ENCODE measurements at places on chromosomes 3 and 15. TPM values are rescaled to one million over a fixed set of nuclear protein-coding genes. Genes with fewer than 3 reads are reported as not detected.

DNA sequence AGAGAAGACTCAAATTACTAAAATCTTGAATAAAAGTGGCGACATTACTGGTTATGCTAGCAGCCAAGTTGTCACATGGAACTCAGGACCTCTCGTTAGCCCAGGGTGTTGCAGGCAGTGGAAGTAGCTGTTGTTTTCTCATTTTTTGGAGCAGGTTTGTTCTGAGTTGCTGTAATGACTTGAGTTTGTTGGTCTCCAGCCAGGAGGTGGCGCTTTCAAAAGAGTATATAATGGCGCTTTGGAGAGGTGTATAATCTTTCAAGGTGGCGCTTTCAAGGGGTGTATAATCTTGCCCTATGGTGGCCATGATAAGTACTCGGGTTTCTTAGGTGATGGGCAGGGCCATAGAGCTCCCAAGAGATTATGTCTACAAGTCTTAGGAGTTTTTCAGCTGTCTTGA, 632.7 kb downstream of the NTRK3 start:
- H3K36me3 ChIP-seq, result no peaks in the 10 kb centered on the region
- no peaks in the 10 kb centered on the region for H3K4me1 ChIP-seq
- no peaks in the 10 kb centered on the region for H3K27me3 ChIP-seq
- H3K4me3 ChIP-seq, result no peak overlapping the region

DNA sequence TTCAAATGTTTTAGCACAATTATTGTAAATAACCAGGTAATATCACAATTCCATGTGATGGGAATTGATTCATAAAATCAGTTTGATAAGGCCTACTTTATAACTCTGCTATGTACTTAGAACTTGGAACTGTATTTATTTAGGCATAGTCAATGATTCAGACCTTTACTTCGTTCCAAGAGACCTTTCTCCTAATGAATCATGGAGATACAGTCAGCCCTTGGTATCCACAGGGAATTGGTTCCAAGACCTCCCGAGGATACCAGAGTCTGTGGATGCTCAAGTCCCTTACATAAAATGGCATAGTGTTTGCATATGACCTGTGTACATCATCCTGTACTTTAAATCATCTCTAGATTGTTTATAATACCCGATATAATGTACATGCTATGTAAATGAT, 60.8 kb upstream of the UMPS start:
- H3K27me3 ChIP-seq, result peaks cover 12% of the 10 kb centered on the region
- no peaks in the 10 kb centered on the region for H3K36me3 ChIP-seq
- H3K4me3 ChIP-seq, result no peak overlapping the region
- no peaks in the 10 kb centered on the region for H3K4me1 ChIP-seq
- no peak overlapping the region for H3K27ac ChIP-seq

DNA sequence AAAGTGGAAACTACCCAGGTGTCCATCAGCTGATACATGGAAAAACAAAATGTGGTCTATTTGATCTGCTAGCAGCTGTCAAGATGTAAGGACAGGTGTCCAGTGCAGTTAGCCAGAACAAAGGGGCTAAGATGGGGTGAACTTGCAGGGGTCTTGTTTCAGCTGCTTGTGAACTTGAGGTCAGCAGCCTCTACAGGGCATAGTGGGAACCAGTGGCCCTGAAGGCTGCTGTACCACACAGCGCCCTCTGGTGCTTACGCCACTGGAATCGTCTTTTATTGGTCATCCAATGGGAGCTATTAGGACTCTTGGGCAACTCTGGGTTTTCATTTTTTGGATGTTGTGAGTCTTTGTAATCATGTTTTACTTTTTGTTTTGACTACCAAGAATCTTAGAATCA, 62.2 kb upstream of the CTSH start:
- no peak for DNase-seq
- no peaks in the 10 kb centered on the region for H3K36me3 ChIP-seq
- no peak overlapping the region for H3K27ac ChIP-seq
- no peaks in the 10 kb centered on the region for H3K27me3 ChIP-seq
- peaks cover 14% of the 10 kb centered on the region for H3K4me1 ChIP-seq
- H3K4me3 ChIP-seq, result no peak overlapping the region

GRCh38 chr15:74367296-74367854, at the start of gene CYP11A1:
CYP11A1 (minus strand) TSS chr15:74367646; CDS start chr15:74367585, 61 bp downstream.
- H3K4me3 ChIP-seq, result no peak within 1 kb of the TSS
- no peak within 1 kb of the TSS for H3K27ac ChIP-seq
- DNase-seq, result no peak

- no peak for DNase-seq
- no peak overlapping the region for H3K4me3 ChIP-seq
- H3K27ac ChIP-seq, result no peak overlapping the region
- no peaks in the 10 kb centered on the region for H3K36me3 ChIP-seq
Measured at GRCh38 chr3:154111365-154111935, 9.7 kb upstream of the ARHGEF26 start.

DNA sequence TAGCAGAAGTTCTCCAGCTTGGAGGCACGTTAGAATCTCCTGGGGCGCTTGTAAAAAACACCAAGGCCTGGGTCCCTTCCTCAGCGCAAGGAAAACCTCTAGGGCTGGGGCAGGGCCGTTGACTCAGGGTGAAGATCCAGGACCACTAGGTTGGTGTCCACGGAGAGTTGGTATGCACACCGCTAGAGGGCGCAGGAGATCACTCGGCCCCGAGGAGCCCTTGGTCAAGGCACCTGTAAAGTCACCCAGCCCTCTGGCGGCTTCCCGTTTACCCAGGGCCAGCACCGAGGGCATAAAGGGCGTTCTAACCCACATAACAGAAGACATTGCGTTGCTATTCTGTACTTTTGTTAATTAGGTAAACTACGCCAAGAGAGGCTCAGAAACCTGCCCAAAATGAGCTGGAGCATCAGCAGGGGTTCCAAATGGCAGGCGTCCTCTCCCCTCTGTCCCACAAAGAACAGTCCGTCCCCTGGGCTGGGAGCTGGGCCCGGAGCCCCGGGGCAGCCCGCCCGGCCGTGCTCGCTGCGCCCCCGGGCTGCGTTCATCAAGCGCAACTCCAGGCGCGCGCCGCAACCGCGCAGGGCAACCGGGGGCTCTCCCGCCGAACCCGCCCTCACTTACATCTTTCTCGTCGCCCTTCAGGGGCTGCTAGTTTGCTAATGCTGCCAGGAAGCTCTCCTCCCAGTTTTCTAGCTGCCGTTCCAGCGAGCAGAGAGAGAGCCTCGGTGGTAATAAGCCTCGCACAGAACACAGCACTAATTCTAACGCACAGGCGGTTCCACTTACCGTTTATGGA, 332.1 kb downstream of the ARRDC4 start:
- no peak overlapping the region for H3K27ac ChIP-seq
- H3K4me3 ChIP-seq, result no peak overlapping the region
- H3K36me3 ChIP-seq, result no peaks in the 10 kb centered on the region
- H3K27me3 ChIP-seq, result peaks cover 18% of the 10 kb centered on the region
- H3K4me1 ChIP-seq, result no peaks in the 10 kb centered on the region

- no peaks in the 10 kb centered on the region for H3K4me1 ChIP-seq
- no peaks in the 10 kb centered on the region for H3K36me3 ChIP-seq
- DNase-seq, result no peak
- H3K27me3 ChIP-seq, result peaks cover 4% of the 10 kb centered on the region
Measured at GRCh38 chr3:13954741-13955483, 75.0 kb upstream of the WNT7A start.

- H3K4me3 ChIP-seq, result no peak overlapping the region
- no peak overlapping the region for H3K27ac ChIP-seq
- DNase-seq, result no peak
- H3K36me3 ChIP-seq, result 0 out of 2 replicates have a peak, but pooled peaks cover 2% of the 10 kb centered on the region
Measured at GRCh38 chr3:190865828-190866227, 3.3 kb upstream of the GMNC start.

Gene LMOD3
- total RNA-seq, result not detected

Gene CLDN18
- total RNA-seq, result 0.08 TPM

Gene EXD1
- 0.15 TPM for total RNA-seq
